ENCODE measurements at places on chromosomes 2 and 18.

DNA sequence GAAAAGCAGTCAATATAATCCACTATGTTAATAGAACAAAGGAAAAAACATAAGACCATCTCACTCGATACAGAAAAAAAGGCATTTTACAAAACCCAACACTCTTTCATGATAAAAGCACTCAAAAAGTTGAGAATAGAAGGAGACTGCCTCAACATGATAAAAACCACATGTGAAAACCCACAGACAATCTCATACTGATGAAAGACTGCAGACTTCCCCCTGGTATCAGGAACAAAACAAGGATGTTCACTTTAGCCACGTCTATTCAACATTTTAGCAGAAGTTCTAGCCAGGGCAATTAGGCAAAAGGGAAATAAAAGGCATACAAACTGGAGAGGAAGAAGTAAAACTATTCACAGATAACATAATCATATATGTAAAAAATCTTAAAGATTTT is 285.9 kb downstream of the EIPR1 start:
- DNase-seq = no peak

- DNase-seq = no peak
These were observed 26.5 kb downstream of the OSBPL6 start for GRCh38 chr2:178220814-178221213.

- DNase-seq = no peak
These were observed 552.0 kb upstream of the NRP2 start for GRCh38 chr2:205130111-205130829.

GRCh38 chr2:147398996-147399395 is 445.8 kb upstream of the ACVR2A start:
- DNase-seq = no peak

GRCh38 chr2:39942950-39943349 is 163.9 kb upstream of the THUMPD2 start:
- no peak for DNase-seq

DNA sequence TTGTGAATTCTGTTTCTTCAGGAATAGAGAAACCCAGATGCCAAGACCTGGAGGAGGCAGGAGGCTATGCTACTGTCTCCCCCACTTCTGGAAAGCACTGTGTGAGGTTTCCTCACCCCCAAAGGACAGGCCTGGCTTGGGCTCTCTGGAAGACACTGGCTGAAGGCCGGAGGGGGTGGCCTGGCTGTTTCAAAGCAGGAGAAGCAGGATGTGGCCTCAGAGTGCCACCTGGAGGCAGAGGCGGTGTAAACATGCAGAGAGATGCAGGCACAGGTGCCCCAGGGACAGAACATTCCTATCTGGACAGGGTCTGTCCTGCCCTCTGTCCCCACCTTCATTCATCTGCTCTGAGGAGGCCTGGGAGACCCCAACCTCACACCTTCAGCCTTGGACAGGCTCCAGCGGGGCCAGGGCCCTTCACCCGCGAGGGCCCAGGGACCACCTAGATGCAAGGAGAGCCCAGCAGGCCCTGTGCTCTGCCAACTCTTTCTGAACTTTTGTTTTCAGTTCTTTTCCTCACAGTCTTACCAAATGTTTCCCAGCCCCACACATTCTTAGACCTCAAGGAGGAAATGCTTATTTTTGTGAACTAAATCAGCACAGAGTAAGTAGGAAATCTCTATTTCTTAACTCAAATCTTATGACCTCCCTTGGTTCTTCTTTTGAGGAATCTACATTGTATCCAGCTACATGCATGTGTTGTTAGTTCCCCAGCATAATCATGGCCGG is 79.2 kb downstream of the LONRF2 start:
- DNase-seq = no peak

DNA sequence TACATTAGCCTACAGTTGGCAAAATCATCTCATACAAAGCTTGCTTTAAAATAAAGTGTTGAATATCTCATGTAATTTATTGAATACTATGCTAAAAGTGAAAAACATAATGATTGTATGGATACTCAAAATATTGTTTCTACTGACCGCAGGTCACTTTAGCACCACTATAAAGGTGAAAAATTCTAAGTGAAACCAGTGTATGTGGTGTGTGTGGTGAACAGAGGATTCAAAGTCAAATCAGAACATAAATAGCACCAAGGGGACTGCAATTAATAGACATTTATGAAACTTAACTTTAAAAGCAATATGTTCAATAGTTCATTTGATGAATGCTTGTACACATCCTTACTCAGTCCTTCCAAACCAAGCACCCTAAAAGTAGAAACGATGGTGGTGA is 145.8 kb downstream of the AKAIN1 start:
- DNase-seq = no peak

DNA sequence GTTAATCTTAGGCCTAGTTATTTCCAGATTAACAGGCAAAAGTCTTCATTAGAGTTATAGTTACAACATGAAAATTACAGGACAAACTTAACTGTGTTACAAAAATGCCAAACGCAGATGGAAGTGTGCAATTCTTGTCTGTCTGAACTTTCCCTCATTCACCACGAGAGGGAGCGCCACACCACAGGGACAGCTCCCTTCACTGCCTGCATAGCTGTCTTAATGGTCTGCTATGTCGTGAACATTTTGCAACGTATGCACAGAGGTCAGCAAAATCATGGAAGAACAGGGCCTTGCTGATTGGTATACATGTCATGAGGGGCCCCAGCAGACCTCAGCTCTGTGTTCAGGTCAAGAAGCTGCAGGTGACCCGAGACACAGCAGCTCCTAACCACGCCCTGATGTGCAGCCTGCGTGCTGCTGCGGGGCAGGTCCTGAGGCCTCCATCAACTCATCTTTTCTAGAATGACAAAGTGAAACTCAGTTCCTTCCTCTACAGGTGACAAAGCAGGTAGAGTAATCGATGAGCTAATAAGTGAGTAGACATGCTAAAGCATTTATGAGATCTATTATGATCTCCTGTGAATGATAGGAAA is 78.8 kb upstream of the ATP8B1 start:
- peak; percentile 85 for DNase-seq

DNA sequence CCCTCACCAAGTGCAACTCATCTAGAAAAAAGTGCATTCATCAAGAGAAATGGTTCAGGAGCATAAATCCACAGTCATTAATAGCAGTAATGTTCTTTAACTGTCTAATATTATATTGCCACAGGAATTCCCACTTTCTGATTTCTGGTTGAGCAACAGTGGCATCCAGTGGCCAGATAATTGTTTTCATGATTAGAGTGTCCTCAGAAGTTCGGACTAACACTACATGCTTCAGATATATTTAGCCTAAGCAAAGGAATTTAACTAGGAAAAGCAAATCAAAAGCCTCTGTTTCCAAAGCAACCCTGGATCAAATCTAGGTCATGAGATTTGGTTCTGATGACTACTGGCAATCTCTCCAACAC is 9.8 kb upstream of the ERBB4 start:
- no peak for DNase-seq

DNA sequence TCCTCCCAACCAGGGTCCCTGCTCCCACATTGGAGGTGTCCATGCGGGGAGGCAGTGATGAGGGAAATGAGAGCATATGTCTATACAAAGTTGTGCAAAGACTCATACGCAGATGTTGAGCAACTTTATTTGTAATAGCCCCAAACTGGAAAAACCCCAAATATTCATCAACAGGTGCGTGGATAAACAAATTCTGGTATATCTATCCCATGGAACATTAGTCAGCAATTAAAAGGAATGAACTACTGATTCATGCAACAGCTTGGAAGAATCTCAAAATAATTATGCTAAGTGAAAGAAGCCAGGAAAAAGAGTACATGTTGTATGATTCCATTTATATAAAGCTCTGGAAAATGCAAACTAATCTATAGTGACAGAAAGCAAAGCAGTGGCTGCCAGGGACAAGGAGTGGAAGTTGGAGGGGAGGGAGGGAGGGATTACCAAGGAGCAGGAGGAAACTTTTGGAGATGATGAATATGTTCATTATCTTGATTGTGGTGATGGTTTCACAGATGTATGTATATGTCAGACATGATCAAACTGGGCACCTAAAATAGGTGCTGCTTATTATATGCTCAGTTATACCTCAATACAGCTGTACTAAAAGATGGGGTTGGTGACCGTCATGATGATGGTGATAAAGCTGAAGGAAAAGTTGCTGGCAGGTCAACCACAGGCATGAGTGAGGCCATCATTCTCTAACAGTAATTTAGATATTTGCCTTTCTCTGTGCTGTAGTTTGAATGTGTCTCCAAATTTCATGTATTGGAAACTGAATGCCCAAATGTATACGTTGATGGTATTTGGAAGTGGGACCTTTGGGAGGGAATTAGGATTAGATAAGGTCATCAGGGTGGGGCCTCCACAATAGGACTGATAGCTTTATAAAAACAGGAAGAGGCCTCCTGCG is 270.9 kb downstream of the CYP26B1 start:
- DNase-seq = no peak

DNA sequence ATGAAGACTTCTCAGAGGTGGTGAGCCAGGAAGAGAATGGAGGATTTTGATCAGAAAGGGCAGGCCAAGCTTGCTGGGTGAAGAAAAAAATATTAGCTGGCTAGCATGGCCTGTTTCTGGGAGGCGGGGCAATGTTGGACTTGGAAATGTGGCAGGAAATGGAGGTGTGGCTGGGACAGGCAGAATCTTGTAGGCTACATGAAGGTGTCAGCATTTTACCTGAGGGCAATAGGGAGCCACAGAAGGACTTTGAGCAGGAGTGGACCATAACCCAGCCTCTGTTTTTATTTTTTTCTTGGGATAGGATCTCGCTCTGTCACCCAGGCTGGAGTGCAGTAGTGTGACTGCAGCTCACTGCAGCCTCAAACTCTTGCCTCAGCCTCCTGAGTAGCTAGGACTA is 31.7 kb downstream of the EMX1 start:
- DNase-seq = no peak

- DNase-seq = no peak
These were observed 15.0 kb upstream of the GPC1 start for GRCh38 chr2:240420206-240421104.

- DNase-seq = no peak
These were observed 59.4 kb upstream of the HPCAL1 start for GRCh38 chr2:10242998-10243925.

GRCh38 chr2:23291239-23291638 is 93.7 kb upstream of the KLHL29 start:
- no peak for DNase-seq

- DNase-seq = no peak
These were observed 40.7 kb upstream of the C2orf66 start for GRCh38 chr2:196849895-196850294.

DNA sequence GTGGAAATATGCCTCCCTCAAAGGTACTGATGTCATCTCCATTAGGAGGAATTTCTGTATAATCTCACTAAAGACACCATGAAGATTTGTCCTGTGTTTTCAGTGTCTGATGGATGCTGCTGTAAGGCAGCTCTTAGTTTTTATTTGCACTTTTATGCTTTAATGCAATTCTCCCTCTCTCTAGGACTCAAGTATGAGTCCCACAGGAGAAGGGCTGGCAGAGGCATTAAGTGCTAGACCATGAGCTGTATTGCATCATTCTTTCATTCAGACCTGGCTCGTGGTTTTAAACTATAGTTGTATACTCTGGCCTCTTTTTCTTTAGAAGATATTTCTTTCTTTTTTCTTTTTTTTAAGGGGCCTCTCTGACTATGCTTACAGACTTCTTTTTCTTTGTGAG is 805.6 kb downstream of the DPP10 start:
- DNase-seq = no peak

DNA sequence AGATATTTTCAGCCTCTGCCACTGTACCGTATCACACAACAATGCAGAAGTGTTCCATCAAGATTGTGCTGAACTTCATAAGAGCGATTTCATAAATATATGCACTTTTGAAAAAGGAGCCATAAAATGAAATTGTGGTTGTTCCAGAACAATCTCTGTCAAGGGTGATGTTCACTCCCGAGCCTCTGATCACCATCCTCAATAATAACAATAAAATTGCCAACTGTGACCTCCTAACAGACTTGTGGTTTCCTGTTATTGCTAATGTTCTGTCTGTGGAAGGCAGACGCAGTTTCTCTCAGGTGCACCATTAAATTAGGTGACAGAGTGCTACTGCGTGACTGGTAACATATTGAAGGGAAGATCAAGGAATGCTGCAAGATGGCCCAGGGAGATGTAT is 383.7 kb downstream of the SOCS6 start:
- DNase-seq = no peak

GRCh38 chr2:235757212-235757611 is 263.4 kb downstream of the AGAP1 start:
- DNase-seq = no peak

GRCh38 chr2:75134860-75135259 is 64.5 kb downstream of the TACR1 start:
- DNase-seq = no peak

- DNase-seq = no peak
These were observed 470.8 kb upstream of the VRK2 start for GRCh38 chr2:57575700-57576268.

- DNase-seq = no peak
These were observed 1283.0 kb upstream of the CDH2 start for GRCh38 chr18:29459972-29460371.

GRCh38 chr2:107393516-107393915 is 433.2 kb upstream of the RGPD4 start:
- DNase-seq = no peak

- DNase-seq = peak; percentile 25
These were observed 80.0 kb downstream of the EXOC6B start for GRCh38 chr2:72745679-72746368.

DNA sequence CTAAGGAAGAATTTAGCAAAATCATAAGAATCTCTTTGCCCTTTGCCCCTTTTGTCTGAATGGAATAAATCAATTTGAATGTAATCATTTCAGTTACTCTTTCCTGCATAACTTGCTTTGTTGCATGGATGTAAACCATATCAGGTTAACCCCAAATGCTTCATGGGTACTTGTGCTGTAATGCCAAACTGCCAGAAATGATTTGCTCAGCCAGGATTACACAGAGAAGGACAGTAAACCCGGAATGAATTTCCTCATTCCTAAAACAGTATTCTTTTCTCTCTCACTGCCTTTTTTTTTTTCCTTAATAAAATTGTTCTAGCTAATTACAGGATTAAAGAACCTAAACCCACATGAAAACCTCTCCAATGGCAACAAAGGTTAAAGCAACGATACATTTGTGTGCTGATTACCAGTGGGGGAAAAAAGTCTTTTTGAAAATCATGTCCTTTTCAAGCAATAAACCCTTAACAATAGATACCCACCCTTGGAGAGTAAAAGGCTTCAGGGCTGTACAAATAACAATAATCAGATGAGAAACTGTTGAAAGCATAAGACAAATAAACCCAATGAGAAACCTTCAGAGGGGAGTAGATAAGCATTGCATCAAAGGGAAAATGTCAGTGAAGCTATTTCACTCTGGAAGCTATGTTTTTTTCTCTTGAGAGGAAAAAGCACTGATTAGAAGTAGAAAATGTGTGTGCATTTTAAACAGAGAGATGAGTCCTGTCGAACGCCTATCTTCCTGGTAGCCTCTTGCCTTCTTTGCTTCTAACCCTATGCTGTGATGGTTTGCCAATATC is 275.3 kb downstream of the CDH2 start:
- no peak for DNase-seq

- no peak for DNase-seq
These were observed 62.5 kb downstream of the GPR39 start for GRCh38 chr2:132479155-132479554.

GRCh38 chr18:44896846-44897245 is 216.2 kb downstream of the SETBP1 start:
- DNase-seq = peak; percentile 87

- no peak for DNase-seq
These were observed 369.8 kb upstream of the CDH7 start for GRCh38 chr18:65380986-65381385.

GRCh38 chr18:9756271-9756932 is 48.3 kb downstream of the RAB31 start:
- DNase-seq = no peak
